Anterior cingulate cortex (tissue), 58 donors: ENCODE measurements at places on chromosomes 6 and 20.

GRCh38 chr6:110098511-110099116 is 80.9 kb downstream of the WASF1 start:
- DNase-seq, result no peak

GRCh38 chr6:140747114-140747513 is 1372.7 kb upstream of the CITED2 start:
- DNase-seq, result no peak

DNA sequence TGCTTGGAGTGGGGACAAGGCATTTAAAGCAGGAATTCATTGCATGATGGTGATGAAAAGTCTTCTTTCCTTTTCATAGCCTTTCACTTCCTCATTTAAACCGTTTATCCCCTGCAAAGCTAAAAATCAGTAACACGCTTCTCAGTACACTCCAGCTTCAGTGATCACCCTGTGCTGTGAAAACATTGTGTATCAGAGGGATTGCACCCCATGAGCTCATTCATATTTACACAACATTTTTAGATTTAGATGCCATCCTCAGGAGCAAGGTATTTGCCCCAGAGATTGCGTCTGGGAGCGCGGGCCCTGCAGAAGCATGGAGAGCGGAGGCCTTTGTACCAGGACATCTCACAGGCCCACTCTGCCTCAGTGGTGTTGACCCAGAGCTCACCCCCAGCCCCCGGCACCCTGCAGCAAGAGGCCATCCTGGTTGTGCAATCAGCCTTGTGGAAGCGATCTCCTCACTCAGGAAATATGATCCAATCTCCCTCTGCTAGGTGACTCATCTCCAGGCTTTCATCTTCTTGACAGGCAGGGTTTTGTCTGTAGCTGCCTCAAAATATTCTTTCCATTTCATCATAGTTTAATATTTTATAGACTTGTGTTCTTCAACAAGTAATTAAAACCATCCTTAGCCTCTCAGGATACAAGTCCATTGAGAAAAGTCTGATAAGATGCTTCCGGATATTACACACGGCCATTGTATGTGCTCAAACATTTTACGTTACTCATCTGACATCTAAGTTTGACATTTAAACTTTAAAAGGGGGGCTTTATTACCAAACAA is 38.9 kb upstream of the THBS2 start:
- no peak for DNase-seq

- DNase-seq, result no peak
Observed at GRCh38 chr6:122061855-122062254, 337.6 kb upstream of the HSF2 start.

- no peak for DNase-seq
Observed at GRCh38 chr6:134517145-134517658, 199.3 kb upstream of the SGK1 start.

- no peak for DNase-seq
Observed at GRCh38 chr20:59518881-59519706, 85.2 kb upstream of the PHACTR3 start.

- DNase-seq, result no peak
Observed at GRCh38 chr20:11130554-11131166, 456.9 kb upstream of the JAG1 start.

- no peak for DNase-seq
Observed at GRCh38 chr6:159963111-159963510, 5.8 kb upstream of the IGF2R start.

DNA sequence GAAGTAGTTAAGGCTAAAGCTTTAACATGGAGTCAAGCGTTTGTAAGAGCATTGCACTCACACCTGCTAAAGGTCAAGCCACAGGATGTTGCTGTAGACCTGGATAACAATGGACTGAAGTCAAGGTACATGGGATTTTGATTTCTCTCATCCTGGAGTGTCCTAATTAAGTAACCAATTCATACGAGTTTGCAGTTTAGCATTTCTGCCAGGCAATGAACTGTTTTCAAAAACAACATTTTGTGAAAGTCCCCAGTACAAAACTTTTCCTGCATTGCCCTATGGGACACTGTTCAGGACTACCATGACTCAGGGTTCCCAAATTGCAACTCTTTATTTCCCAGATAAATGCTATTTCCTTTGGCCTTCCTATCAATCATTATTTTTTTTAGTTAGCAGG is 17.4 kb upstream of the SIRPB1 start:
- no peak for DNase-seq

DNA sequence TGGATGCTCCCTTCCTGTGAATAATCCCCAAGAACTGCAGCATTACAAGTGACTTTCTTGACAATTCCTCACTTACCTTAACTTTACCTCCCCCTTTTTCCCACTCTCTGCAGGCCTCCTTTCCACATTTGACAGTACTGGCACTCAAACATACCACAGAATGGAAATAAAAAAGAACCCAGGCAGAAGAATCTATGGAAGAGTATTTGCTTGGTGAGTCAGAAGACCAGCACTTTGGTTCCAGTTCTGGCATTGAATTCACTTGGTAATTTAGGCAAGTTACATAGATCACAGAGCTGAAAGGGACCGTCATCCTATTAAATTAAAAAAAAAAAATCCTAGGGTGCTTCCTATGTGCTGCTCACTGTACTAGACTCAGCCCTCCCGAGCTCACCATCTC is 55.0 kb downstream of the BTBD9 start:
- DNase-seq, result no peak

GRCh38 chr20:38926934-38927616 is 858 bp downstream of the FAM83D start:
- DNase-seq, result no peak

GRCh38 chr6:47132724-47133123 is 90.6 kb upstream of the ADGRF1 start:
- no peak for DNase-seq

DNA sequence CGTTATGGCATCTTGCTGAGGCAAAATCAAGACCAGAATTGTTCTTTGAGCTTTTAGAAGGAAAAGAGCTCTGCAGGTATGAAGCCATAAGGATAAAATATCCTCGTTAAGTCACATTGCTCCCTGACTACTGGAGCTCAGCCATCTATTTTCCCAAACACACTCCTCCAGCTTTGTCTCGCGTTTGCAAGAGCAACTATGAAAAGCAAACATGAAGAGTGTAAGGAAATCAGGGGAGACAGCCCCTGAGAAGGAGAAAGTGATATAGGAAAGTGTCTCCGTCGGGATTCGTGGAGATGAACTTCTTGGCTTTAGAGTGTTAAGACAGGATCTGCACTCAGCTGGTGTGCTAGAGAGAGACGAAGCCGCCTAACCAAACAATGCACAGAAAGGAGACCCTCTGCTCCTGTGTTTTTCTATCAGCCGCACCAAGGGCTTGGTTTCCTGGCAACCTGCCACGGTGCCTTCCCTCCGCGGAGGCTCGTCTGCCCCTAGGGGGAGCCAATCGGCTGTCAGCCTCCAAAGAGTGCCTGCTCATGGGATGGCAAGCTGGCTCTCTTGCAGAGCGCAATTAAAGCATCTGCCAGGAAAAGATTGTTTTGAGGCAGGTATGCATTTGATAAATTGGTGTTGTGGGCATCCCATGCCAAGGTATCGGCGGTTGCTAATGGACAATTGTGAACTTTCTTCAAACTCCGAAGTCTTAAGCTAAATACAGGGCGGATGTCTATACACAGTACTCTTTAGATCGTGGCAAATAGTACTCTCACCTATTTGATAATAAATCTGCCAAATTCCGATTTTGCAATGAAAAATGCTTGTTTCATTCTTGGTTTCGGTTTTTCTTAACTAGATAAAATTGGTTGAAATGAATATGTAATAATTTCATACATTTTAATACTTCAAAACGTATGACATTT is 603.2 kb downstream of the RNF144B start:
- peak; percentile 53 for DNase-seq

DNA sequence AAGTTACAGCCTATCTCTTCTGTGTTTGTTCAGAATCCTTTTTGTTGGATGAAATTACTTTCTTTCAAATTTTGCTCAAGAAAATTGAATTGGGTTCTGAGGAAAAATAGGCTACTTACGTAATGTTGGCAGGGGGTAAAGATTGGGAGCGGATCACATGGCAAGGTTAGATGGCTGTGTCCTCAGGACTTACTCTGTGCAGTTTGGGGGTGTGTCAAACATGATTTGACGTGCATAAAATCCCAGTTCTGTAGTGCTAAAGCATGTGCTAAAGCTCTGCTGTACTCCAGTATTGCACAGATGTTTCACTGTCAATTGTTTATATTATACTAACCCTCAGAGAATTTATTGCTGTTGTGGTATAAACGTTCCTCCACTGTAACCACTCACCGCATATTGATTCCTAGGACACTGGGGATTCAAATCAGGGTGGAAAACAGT is 2.6 kb downstream of the NT5E start:
- DNase-seq, result no peak

DNA sequence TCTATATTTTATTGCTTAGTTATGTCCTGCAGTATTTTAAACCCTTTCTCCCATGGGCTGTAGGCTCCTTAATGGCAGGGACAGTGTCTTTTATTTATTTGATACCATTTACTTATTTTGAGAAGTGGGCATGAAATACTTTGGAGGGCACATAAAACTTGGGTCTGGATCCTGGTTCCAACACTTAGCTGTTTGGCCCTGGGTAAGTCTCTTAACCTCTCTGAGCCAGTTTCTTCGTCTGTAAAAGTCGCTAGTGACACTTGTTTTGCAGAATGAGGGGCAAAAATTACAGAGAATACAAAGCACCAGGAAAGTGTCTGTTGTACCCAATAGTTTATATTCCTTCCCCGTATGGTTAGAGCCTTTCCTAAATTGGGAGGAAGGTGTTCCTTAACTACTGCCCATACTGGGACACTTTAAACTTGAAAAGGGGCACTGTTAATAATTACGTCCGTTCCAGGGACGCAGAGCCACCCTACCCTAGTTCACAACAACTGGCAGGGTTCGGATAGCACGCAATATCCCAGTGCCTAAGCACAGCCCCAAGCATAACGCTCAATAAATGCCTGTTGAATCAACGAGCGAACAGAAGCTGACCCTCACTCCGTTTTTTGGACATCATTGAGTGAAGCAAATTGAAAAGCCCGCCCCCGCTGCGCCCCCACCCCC is 6.0 kb upstream of the ARMC12 start:
- no peak for DNase-seq

GRCh38 chr6:77837034-77837784 is 184.4 kb downstream of the MEI4 start:
- no peak for DNase-seq

- DNase-seq, result no peak
Observed at GRCh38 chr6:43671801-43672690, 15.5 kb downstream of the MRPS18A start.

DNA sequence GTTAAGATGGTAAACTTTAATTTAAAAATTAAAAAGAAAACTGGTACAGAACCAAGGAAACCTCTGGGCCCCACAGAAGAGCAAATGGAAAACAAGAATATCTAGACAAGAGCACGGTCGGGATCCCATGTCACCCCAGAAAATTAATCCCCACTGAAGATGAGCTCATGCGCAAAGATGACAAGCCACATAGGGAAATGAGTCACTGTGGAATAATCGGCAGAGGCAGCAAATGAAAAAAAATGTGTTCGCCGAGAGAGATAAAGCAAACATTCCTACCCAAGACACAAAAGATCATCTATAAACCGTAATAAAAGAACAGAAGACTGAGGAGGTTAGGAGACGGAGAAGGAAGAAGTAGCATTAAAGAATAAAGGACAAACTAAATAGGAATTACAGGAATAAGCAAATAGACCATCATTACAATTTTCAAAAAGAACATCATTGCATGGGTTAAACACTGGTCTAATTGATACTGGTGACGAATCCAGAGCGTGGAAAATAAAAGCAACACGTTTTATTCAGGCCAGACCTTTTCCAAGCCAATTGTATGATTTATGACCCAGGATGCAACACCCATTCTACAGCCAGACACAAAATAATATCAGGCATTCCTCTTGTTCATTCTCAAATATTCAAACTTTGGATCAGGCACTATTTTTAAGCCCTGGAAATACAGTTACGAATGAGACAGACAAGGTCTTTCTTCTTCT is 138.0 kb upstream of the ARID1B start:
- no peak for DNase-seq
